ENCODE measurements at places on chromosomes 3 and 15. TPM values are rescaled to one million over a fixed set of nuclear protein-coding genes. Genes with fewer than 3 reads are reported as not detected.

GRCh38 chr15:29141308-29142128 is 128.1 kb downstream of the NSMCE3 start:
- no peak overlapping the region for H3K27ac ChIP-seq
- peaks cover 22% of the 10 kb centered on the region for H3K27me3 ChIP-seq
- H3K4me3 ChIP-seq: no peak overlapping the region
- H3K36me3 ChIP-seq: no peaks in the 10 kb centered on the region

DNA sequence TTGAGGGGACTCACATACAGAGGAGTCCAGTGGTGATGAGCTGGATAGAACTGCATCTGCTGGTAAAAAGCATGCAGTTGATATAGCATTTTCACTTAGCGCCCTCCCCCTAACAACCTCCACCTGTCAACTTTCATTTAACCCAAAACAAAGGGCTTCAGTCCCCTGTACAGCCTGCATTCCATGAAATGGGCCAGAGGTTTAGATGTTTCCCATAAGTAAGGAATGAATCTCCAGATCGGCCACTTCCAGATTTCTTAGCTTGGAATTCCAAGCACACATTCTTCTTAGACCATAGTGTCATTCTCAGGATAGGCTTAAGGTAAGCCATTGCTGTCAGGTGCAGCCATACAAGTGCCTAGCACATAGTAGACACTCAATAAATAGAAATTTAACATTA is 32.9 kb upstream of the BFSP2 start:
- H3K4me3 ChIP-seq: no peak overlapping the region
- no peaks in the 10 kb centered on the region for H3K4me1 ChIP-seq
- no peak overlapping the region for H3K27ac ChIP-seq
- DNase-seq: no peak

DNA sequence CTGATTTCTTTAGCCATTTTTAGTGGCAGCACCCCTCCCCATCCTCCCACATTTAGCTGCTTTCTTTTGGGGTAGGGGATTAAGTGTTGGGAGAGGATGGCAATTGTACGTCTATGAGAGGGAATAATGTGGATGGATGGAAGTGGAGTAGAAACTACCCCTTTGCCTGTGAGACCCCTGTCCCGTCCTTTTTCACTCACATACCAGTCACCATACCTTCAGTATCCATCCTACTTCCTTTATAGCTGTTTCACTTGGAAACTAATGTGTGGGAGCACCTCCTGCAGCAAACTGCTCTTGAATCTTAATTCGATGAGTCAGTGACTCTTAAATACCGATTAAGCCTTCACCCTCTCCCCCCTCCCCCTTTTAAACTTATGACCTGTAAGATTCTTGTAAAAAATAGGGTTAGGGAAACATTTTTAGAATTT is 730 bp downstream of the SPRED1 start:
- H3K27me3 ChIP-seq: no peaks in the 10 kb centered on the region
- H3K27ac ChIP-seq: peak overlapping the region; percentile 96
- DNase-seq: no peak

DNA sequence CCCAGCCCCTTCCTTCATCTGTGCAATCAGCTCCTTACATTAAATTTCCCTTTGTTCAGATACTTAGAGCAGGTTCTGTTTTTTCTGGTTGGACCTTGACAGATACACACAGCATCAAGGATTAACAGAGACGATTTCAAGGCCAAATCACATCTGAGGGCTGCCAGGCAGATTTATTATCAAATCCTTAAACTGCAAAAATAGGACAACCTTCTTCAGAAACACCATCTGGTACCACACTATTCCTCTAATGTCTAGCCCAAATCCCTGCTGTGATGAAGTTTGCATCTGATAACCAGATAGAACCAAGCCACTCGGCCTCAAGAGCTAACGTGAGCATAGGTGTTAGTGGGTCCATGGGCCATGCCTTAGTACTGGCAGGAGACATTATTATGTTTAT is 250.7 kb upstream of the PROK2 start:
- H3K36me3 ChIP-seq: no peaks in the 10 kb centered on the region
- H3K4me3 ChIP-seq: no peak overlapping the region
- DNase-seq: no peak
- no peak overlapping the region for H3K27ac ChIP-seq
- no peaks in the 10 kb centered on the region for H3K4me1 ChIP-seq

Gene DNAH1
- 16.4 TPM for total RNA-seq

Gene CPNE9
- 0.44 TPM for total RNA-seq

DNA sequence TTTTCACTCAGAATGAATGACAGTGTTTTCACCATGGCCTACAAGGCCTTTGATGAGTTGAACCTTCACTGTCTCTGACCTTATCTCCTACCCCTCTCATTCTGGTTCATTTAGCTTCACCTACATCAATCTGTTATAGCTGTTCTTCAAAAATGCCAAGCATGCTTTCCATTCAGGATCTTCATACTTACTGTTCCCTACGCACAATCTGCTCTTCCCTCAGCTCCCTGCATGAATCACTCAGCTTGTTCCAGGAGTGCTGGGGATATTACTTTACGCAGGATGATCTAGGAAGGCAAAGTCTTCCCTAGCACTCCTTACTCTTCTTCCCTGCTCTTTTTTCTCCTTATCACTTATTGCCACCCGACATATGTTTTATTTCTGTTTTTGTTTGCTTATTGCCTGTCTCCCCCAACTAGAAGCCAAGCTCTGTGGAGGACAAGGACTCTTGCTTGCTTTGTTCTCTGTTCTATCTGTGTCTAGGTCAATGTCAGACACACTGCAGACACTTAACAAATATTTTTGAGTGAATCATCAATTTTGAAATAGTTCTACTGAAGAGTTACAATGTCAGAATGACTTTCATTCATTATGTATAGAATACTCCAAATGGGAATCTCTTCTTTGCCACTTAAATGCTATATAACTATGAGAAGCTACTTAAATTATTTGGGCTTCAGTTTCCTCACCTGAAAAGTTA is 238.3 kb upstream of the FEZF2 start:
- H3K4me1 ChIP-seq: no peaks in the 10 kb centered on the region
- no peak overlapping the region for H3K4me3 ChIP-seq
- no peak for DNase-seq
- H3K27me3 ChIP-seq: no peaks in the 10 kb centered on the region
- no peak overlapping the region for H3K27ac ChIP-seq

- no peaks in the 10 kb centered on the region for H3K27me3 ChIP-seq
- no peak for DNase-seq
- no peaks in the 10 kb centered on the region for H3K36me3 ChIP-seq
- H3K27ac ChIP-seq: peak overlapping the region; percentile 1
These were observed 61.3 kb downstream of the UACA start for GRCh38 chr15:70701891-70702568.

- H3K27ac ChIP-seq: no peak overlapping the region
- H3K27me3 ChIP-seq: no peaks in the 10 kb centered on the region
- H3K4me1 ChIP-seq: peaks cover 34% of the 10 kb centered on the region
- DNase-seq: no peak
- H3K4me3 ChIP-seq: no peak overlapping the region
- no peaks in the 10 kb centered on the region for H3K36me3 ChIP-seq
These were observed 4.6 kb upstream of the AMOTL2 start for GRCh38 chr3:134378818-134379217.

DNA sequence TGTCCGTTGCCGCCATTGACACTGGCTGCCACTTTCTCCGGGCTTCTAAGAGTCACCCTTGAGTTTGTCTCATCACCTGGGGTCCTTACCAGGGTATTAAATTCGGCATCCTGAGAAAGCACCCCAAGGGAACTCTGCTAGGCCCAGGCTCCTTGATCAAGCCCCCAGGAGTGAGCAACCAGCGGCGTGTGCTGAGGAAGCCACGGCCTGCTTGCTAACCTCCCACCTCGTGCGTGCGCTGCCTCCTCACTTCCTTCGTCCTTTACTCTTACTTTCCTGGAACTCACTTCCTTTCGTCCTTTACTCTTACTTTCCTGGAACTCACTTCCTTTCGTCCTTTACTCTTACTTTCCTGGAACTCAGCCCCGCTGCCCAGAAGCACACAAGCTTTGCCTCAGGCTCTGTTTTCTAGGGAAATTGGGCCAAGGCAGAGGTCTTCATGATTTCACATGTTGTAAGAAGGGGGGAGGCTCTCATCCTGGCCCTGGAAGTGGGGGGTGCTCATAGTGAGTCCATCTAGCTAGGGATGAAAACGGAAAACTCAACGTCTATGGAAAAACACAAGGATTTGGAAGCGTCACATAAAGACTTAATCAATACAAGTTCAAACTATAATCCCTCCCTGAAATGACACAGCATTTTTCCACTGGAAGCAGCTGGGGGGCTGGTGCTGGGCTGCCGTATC is 36.7 kb upstream of the BDH1 start:
- no peak overlapping the region for H3K27ac ChIP-seq
- no peak for DNase-seq
- H3K36me3 ChIP-seq: no peaks in the 10 kb centered on the region
- no peaks in the 10 kb centered on the region for H3K4me1 ChIP-seq
- no peaks in the 10 kb centered on the region for H3K27me3 ChIP-seq
- no peak overlapping the region for H3K4me3 ChIP-seq

Gene TMCO5A
- not detected for total RNA-seq

- peak overlapping the region; percentile 83 for H3K27ac ChIP-seq
- no peak for DNase-seq
- no peaks in the 10 kb centered on the region for H3K27me3 ChIP-seq
- H3K4me3 ChIP-seq: peak overlapping the region; percentile 27
These were observed 87.0 kb downstream of the KLHL25 start for GRCh38 chr15:85707519-85708338.

Measured in lower lobe of right lung (tissue), 2 donors.